ENCODE measurements at places on chromosomes 16 and 17.

- DNase-seq, result no peak
These were observed 14.1 kb downstream of the NXN start for GRCh38 chr17:965311-965989.

GRCh38 chr16:88022076-88023042 lies 71.1 kb downstream of the BANP start:
- DNase-seq, result no peak

DNA sequence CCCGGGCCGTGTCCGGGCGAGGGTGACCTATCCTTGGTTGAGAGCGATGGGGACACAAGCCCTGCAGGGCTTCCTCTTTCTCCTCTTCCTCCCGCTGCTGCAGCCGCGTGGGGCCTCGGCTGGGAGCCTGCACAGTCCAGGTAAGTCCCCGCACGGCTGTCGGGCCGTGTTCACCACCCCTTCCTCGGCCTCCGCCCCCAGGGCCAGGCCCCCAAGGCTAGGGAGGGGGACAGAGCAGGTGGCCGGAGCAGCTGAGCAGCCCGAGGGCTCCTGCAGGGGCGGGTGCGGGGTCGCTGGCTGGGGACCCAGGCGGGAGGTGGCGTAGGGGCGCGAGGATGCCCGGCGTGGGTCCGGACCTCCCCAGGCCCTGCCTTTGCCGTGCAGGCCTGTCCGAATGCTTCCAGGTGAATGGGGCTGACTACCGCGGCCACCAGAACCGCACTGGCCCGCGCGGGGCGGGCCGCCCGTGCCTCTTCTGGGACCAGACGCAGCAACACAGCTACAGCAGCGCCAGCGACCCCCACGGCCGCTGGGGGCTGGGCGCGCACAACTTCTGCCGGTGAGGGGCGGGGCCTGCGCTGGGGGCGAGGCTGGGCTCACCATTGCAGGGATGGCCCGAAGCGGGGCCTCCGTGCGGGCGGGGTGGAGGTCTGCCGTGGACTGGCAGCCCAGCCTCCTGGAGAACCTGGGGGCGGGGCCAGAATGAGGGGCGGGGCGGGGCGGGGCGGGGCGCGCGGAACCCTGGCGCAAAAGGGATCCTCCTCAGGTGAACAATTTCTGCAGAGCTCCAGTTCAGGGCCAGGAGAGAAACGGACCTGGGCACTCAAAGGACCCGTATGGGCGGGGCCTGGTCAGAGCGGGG lies 631 bp downstream of the KREMEN2 start:
- peak; percentile 61 for DNase-seq

GRCh38 chr16:2919511-2920255 lies 8.0 kb downstream of the FLYWCH1 start:
- DNase-seq, result peak; percentile 51

DNA sequence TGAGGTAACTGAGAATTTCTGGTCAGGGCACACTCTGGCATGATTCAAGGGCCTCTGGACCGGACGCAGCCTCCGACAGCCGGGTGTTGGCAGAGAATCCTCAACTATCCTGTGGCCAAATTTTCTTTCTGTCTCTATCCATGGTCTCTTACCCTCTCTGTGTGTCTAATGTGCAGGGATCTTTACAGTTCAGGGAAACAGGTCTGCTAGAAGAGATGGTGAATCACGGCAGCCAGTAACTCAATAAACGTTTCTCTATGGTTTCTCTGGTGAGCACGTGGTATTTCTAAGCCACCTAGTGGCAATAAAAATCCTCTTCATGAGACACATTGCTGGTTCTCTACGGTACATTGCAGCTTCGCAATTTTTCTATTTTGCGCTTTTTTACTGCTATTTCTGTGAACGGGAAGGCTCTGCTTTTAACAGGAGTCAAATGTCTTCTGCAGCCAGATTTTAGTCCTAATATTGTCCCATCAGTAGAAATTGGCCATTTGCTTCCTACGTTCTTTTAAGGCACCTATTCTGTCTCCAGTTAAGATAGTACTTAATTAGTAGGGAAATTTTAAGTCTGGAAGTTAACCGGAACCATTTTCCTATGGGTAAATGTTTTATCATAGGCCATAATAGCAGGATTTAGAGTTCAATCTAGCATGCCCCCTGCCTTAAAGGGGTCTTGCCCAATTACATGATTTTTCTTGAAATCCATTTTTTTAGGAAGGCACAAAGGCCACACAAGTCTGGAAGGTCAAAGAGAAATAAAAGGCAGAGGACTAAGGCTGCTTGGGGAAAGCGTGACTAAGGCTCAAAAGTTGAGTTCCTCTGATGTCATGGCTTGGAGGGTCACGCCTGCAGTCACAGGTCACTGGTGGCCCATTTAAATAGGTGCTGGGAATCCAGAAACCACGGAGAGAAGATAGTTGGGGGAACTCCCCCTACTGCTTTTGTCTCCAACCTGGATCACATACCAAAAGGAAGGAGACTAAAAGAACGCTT lies 31.5 kb downstream of the QPRT start:
- DNase-seq, result peak; percentile 12

Data from effector memory CD4-positive, alpha-beta T cell (primary cell).